ENCODE measurements at places on chromosomes 13 and 19.

DNA sequence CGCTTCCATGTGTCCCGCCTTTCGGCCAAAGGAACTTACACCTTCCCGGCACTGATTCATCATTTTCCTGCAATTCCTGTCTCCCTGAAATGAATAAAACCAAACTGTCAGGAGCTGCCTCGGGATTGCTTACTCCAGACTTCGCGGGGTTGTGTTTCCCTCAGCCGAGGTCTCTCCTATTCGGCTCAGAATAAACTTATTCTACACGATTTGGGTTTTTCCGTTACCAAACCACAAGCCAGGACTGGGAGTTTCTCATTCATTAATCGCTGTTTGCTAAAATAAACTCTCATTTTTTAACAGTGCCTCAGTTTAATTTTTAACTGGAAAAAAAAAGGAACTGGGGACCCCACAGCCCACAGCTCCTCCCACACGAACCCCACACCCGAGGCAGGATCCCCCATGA is 667 bp downstream of the ZNF878 start:
- DNase-seq, result no peak

DNA sequence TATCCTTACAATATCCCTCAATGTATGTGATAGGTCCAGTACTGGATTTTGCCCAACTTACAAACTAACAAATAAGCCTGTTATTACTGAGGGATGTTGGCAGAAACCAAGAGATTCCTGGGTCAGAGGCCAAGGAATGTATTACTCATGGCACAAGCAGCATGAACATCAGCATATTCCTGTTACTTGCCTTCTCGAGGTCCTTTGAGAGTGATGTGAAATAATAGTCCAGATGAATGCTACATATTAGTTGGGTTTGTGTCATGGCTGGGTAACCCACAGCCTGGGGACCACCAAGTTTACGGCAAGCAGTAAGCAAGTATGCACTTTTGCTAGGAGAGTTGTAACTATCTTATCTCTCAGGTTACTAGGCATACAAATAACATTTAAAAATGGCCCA is 384.5 kb upstream of the GPC6 start:
- DNase-seq, result peak; percentile 75

DNA sequence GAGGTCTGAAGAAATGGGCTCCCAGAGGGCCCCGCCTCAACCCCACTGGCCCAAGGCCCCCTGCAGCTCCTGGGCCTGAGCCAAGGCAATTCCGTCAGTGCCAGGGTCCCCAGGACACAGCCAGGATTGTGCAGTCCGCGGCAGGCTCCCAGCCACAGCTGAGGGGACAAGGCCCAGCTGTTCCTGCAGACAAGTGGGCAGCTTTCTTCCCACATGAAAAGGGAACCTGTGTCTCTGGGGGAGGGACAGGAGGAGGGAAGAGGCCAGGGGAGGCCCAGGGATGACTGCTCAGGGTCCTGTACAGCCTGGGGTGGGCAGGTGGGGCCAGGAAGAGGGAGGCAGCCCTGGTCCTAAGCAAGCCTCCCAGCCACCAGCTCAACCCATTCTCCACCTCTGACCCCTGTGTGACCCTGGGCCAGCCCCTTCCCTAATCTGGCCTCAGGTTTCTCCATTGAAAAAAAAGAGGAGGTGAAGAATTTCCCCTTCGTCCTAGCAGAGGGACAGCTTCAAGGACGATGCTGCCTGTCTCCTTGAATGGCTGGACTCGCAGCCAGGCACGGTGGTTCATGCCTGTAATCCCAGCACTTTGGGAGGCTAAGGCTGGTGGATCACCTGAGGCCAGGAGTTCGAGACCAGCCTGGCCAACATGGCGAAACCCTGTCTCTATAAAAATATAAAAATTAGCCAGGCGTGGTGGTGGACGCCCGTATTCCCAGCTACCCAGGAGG is 20.5 kb upstream of the VSTM2B start:
- no peak for DNase-seq

DNA sequence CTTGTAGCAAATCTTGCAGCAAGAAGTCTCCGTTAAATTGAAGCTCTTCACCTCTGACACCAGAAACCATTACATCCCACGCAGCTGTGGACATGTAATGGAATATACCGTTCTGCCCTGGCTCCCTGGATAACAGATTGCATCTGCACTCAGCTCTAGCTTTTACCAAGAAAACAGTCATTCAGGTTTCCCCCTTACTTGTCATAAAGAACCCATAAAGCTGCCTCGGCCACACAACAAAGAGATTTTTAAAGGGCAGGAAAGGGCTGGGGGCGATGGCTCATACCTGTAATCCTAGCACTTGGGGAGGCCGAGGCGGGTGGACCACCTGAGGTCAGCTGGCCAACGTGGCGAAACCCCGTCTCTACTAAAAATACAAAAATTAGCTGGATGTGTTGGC is 127.6 kb upstream of the RFC3 start:
- no peak for DNase-seq

DNA sequence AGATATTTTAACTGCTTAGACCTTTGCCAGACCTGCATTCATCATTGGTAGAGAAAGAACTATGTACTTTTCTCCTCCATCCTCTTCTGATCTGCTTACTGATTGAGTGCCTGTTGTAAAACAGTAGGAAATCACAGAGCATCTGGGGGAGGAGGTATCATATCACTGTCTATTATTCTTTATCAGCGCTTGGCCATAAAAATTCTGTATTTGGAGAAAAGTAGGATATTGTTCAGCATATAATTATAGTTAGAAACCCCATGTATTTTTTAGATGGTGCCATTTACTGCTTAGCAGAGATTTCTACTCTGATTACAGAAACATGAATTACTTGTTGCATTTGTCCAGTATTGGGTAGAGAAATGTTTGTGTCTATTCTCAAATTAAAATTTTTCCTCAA is 62.4 kb downstream of the URI1 start:
- no peak for DNase-seq

- no peak for DNase-seq
These were observed 2.7 kb downstream of the LILRB5 start for GRCh38 chr19:54254195-54254906.

DNA sequence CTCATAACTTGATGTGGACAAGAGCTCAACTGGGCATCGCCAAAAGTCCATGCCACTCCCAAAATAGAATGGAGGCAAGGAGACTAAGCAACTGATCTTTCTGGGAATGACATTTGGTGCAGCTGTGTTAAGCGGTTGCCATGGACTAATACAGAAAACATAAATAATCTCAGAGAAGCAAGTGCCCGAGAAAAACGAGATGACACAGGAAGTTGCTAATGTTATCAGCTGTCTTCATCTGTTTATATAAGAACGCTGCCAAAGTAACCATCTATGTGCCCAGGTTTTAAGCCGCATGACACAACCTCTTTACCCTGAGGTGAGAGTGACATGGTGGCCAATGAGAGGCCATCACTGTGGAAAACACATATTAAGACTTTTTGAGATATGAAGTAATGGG is 54.9 kb upstream of the SACS start:
- no peak for DNase-seq

DNA sequence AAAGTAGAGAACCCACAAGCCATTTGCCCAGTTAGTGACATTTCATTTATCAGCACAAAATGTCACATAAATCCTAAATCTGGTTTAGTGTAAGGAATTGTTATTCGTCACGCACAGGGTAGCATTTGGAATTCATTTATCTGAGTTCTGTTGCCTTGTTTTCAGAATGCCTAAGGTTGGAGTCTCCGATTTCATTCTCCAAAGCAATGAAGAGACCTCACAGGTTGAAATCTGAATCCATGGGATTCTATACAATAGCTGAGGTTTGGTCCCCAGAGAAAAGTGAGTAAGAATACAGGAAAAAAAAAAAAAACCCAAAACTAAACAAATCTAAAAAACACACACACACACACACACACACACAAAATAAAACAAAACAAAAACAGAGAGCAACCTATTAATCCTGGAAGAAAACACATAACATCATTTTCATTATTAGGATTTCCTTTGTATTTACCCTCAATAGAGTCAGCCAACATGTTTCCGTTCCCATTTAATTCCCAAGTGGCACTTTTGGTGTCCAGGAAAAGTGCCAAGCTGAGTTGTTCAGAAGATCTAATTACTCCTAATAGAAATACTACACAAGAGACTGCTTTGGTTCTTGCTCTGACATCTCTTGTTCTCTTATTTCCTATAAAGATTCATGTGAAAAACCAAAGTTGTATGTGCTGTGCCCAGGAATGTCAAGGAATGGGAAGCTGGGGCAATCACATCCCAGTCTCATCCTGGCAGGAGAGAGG is 36.2 kb upstream of the LRCH1 start:
- peak; percentile 83 for DNase-seq

DNA sequence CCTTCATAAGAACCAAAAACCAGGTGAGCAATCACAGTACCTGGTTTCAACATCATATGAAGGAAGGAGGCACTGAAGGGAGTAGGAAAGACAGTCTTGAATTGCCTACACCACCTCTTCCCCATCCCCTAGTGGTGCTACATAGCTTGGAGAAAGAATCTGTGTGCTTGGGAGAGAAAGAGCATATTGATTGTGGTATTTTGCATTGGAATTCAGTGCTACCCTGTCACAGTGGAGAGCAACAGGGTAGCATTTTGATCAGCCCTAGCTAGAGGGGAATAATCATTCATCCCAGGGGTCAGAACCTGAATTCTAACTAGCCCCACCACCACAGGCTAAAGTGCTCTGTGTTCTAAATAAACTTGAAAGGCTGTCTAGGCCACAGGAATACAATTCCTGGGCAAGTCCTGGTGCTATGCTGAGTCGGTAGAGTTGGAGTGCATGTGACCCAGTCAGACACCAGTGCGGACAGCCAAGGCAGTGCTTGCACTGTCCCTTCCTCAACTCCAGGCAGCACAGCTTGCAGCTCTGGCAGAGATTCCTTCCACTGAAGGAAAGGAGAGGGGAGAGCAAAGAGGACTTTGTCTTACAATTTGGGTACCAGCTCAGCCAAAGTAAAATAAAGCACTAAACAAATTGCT is 158.7 kb downstream of the VWA8 start:
- no peak for DNase-seq

DNA sequence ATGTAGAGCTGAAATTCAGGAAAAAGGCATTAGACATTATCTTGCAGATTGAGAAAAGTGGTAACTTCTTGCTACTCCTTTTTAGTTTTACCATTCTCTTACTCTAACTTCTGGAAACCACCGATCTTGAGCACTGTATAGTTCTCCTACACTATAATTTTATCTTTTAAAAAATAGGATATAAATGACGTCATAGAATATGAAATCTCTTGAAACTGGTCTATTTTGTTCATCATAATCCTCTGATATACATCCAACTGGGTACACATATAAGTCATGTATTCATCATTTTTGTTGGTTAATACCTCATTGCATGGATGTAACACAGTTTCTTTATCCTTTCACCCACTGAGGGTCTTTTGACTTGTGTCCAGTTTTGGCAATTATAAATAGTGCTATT is 629.9 kb upstream of the PRR20A start:
- no peak for DNase-seq

GRCh38 chr13:110152351-110152750 is 154.6 kb downstream of the COL4A1 start:
- DNase-seq, result no peak

DNA sequence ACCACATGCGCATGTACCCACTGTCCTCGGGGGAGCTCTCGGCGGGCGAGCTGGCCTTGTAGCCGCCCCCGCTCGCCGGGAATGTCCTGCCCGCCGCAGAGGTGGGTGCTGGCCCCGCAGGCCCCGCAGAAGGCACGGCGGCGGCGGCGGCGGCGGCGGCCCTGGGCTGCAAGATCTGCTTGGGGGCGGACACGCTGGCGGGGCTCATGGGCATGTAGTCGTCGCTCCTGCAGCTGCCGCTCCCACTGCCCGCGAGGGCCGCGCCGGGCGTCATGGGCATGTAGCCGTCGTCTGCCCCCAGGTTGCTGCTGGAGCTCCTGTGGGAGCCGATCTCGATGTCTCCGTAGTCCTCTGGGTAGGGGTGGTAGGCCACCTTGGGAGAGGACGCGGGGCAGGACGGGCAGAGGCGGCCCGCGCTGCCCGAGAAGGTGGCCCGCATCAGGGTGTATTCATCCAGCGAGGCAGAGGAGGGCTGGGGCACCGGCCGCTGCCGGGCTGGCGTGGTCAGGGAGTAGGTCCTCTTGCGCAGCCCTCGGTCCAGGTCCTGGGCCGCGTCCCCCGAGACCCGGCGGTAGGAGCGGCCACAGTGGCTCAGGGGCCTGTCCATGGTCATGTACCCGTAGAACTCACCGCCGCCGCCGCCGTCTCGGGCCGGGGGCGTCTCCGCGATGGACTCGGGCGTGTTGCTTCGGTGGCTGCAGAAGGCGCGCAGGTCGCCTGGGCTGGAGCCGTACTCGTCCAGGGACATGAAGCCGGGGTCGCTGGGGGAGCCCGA is 2.4 kb downstream of the IRS2 start:
- DNase-seq, result no peak

DNA sequence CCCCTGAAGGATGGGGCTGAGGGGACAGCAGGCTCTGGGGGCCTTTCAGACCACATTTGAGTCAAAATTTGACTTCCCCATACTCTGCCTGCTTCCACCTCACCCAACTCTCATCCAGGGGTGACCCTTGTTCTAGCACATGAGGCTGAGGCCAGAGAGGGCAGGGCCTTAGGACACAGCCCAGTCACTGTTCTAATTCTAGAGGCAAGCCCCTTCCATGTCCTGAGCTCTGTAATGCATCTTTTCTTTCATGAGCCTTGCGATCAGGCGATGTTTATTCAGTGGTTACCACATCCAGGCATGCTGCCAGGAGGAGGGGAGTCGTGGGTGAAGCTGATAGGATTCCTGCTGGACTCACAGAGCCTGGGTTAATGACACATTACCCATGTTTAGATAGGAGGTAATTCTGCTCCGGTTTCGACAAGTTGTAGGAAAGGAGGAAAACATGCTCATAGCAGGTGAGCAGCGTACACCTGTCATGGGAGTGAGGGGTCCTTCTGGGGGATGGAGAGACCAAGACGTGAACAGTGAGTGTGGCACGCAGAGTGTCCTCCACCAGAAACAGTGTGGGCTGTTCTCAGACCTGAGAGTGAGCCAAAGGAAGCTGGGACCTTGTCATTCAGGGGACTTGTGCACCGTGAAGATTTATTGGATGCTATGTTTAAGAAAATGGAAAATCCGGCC is 9.3 kb downstream of the RPS9 start:
- DNase-seq, result peak; percentile 88

DNA sequence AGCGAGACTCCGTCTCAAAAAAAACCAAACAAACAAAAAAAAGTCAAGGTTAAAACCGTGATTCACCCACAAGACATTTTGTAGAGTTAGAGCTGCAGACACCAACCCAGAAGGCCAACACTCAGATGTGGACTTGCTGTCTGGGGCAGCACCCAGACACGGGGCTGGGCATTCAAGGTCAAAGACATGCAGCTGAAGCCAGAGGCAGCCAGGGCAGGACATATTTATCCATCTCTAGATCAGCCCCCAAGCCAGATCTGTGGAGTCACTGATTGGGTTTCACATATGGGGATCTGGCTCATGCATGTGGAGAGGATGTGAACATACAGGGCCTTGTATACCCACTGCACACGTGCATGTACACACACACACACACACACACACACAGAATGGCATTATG is 3.6 kb downstream of the KLK15 start:
- no peak for DNase-seq

GRCh38 chr13:67216864-67217263 is 13.3 kb downstream of the PCDH9 start:
- DNase-seq, result no peak

GRCh38 chr19:12703046-12703445 is 6.6 kb upstream of the FBXW9 start:
- DNase-seq, result no peak
